ENCODE measurements at places on chromosomes 7 and 10.

- DNase-seq: no peak
Observed at GRCh38 chr10:46559231-46559671, 2.8 kb upstream of the GPRIN2 start.

DNA sequence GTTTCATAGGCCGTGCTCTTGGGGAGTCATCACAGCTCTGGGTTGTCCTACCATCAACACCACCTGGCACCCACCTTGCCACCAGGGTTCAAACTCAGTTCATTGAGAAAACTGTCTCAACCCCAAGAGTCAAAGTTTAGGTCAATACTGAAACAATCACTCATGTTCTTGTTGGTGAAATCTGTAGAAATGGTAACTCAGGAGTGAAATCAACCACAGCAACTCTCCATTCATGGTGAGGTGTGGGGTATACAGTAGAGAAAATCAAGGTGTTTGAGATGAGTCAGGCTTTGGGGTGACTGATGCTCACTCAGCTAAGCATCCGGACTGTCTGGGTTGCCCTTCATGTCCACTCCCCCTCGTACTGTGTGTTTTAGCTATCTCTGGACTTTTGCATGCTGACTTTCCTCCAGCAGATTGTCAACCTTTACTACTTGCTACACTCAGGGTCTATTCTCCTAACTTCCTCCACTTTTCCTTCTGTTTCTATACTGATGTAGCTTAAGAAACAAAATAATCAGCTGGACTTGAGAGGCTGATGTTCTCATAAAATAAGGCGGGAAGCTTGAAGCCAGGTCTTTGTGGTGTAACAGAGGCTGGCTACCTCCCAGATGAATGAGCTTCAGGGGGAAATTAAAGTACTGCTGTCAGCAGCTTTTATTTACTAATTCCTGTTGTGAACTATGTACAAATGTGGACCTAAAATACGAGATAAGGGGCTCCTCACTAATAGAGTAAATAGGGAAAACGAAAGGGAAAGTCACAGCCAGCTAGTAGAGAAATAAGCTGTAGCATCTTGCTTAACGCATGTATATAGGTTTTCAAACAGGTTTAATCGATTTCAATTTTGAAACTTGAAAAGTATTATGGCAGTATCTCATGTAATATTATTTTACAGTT lies 173.6 kb upstream of the AKR1E2 start:
- DNase-seq: peak; percentile 57

DNA sequence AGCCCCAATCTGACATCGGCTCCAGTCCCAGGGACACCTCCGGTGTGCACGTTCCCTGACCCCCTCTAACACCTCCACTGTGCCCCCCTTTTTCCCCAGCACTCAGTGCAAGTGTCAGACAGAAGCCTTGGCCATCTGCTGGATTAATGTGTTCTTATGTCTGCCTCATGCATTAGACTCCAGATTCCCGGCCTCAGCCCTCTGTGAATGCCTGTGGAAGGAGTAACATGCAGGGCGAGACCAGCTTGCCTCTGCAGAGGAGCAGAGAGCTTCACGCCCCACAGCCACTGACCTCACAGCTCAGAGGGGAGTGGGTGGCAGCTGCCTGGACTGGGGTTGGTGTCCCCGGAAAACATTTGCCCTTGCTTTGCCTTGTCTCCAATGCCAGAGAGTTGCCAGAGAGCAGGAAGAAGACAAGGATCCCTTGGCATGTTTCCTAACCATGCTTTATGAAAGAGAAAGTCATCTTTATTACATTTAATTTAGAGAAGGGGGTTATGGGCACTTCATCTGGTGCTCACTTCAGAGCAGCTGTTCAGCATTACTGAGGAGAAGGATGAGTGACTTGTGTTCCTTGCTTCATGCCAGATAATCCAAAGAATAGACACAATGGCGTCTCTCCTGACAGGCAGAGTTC lies 91.6 kb upstream of the CXCL12 start:
- DNase-seq: no peak

GRCh38 chr7:67696878-67697277 lies 700.2 kb downstream of the TYW1 start:
- DNase-seq: no peak

- no peak for DNase-seq
Observed at GRCh38 chr7:158228131-158228530, 359.5 kb downstream of the PTPRN2 start.

DNA sequence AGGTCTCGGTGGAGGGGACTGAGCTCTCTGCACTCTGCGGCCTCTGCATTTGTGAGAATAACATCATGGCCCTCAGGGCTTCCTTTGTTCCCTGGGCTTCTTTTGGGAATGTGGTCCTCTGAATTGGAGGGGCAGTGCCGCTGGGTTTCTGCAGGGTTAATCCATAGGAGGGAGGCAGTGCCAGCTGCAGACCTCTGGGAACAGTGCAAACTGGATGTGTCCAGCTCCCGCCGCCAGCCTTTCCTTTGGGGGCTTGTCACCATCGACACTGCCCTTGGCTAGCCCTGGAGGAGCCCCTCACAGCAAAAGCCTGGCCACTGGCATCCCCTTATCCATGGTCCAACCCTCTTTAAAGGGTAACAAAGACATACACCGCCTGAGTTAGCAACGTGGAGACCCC lies 174.0 kb downstream of the WDR37 start:
- DNase-seq: no peak

GRCh38 chr10:31204090-31204489 lies 114.9 kb upstream of the ZEB1 start:
- DNase-seq: no peak

- DNase-seq: no peak
Observed at GRCh38 chr7:17325364-17325763, 26.9 kb downstream of the AHR start.

DNA sequence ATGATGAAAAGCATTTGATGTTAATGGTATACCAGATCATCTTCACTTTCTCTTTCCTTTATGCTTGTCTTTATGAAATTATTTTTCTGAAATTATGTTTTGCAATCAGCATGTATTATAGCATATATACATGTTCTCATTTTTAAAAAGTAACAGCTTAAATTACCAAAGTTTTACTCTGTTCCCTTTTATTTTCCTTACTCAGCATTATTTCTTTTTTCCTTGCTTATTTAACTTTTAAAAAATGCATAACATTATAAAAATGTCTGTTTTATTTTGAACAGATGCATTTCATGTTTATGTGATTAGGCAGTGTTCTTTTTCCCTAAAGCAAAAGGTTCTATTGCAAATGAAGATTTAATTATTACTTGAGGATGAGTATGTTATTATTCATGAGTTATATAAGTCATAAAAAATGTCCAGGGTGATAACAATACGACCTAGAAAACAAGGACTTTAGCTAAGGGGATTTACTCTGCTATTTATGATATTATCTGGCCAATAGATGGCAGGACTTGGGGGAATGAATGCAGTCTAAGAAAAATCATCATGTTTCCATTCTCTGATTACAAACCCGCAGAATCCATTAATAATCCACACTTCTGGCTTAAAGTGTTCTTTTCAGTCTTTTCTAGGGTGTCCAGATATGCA lies 38.5 kb downstream of the CABCOCO1 start:
- DNase-seq: no peak

- DNase-seq: peak; percentile 31
Observed at GRCh38 chr10:17001961-17002749, 127.5 kb downstream of the CUBN start.

DNA sequence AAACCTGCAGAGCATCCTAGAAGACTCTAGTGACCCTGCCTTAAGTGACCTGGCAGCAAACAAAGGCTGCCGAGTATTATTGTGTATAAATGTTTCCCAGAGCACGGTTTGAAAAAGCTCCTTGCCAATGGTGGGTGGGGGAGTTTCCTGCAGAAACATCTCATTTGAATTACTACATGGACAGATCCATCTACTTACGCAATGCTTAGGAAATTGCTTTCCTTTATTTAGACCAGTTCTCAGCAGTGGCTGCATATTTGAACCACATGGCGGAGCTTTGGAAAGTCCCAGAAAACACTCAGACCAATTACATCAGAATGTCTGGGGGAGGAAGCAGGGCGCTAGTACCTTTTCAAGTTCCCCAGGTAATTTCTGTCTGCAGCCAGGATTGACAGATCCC lies 560.9 kb downstream of the SDK1 start:
- DNase-seq: peak; percentile 5

DNA sequence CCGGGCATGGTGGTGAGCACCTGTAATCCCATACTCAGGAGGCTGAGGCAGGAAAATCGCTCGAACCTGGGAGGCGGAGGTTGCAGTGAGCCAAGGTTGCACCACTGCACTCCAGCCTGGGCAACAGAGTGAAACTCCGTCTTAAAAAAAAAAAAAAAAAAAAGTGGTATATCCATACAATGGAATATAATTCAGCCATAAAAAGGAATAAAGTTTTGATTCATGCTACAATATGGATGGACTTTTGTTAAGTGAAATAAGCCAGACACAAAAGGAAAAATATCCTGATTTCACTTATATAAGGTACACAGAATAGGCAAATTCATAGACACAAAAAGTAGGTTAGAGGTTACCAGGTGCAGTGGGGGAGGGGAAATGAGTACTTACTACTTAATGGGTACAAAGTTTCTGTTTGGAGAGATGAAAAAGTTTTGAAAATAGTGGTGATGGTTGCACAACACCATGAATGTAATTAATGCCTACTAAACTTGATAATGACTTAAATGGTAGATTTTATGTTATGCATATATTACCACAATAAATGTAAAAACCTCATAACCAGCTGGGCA lies 53.9 kb downstream of the FGFR2 start:
- DNase-seq: no peak

GRCh38 chr10:1249142-1249920 lies 193.1 kb downstream of the WDR37 start:
- DNase-seq: no peak

- peak; percentile 48 for DNase-seq
Observed at GRCh38 chr10:121598263-121599249, at the start of gene FGFR2. Gene FGFR2 (minus strand): TSS chr10:121598444. CDS start chr10:121593817, 4,627 bp downstream.

DNA sequence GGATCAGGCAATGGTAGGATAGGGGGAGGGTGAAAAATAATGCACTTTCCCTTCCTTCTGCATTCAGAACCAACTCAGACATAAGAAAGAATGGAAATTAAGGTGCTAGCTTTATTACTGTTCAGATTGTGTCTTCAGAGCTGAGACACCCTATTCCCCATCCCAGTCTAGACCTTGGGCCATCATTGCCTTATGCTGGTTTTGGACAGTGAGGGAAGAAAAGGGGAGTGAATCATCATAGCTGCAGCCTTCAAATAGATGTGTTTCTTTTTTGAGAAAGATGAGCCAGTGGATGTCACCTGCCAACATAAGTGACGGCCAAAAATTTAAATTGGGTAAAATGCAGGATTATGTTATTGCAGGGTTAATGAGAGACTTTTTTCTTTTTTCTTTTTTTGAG lies 27.0 kb upstream of the TOMM7 start:
- DNase-seq: no peak

DNA sequence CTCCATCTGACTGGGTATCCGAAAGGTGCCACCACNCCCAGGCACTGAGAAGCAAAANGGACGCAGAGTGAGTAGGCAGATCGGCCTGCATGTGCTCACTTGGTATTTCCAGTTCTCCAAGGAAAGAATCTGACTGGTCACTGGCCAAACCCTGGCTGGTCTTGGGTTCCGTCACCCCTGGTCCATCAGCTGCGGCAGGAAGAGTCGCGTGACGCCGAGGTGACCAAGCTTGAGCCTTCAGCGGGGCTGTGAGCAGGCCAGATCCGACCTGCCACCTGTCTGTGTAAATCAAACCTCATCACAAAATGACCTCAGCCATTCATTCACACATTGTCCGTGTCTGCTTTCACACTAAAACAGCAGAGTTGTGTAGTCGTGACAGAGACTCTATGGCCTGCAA lies 28.8 kb upstream of the CHST15 start:
- DNase-seq: no peak

GRCh38 chr10:3774018-3774813 lies 10.8 kb downstream of the KLF6 start:
- no peak for DNase-seq

GRCh38 chr7:299169-299568 lies 9.2 kb downstream of the FOXL3 start:
- DNase-seq: no peak

DNA sequence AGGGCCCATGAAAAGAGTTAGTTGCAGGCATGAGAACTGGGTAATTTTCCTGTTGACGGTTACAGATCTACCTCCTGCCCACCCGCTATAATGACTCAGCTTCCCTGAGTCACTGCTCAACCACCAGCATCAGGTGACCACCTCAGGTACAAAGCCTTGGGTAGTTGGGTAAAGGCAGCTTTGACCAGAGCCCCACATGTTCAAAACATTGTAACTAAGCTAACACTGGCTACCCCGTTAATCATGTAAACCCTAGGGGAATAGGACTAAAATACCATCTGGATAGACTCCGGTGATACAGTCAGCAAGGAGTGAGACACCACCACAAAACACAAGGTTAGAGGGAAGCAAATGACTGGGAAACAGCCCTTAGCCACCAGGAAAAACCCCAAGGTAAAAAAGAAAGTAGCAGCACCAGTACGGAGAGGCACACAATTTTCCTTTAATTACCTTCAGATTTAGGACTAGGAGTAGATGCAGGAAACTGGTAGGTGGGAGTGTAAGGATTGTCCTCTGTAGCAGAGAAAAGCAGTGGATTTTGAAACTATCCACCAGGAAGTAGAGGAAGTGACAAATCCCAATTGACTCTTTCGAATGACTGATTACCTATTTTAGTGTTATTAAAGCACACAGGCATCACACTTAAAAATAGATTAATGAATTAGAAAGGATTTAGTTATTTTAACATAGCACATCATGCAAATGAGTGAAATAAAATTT lies 103.5 kb upstream of the PDLIM1 start:
- peak; percentile 48 for DNase-seq

DNA sequence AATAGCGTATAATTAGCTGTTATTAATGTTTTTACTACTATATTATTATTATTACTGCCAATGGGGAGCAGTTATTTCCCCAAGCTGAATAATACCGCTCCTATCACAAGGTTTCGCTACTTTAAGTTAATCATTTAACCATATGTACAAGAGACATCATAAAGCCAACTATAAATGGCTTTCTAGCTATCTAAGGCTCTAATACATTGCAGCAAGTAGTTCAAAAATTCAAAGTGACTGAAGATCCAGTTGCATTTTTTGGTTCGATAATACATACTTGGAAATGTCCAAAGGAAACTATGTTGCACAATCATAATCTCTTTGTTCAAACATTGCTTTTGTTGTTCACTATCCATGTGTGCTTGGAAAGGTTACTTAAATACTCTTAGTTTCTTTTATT lies 952.0 kb upstream of the MBL2 start:
- DNase-seq: no peak

- DNase-seq: no peak
Observed at GRCh38 chr10:113213035-113213434, 263.0 kb downstream of the TCF7L2 start.

DNA sequence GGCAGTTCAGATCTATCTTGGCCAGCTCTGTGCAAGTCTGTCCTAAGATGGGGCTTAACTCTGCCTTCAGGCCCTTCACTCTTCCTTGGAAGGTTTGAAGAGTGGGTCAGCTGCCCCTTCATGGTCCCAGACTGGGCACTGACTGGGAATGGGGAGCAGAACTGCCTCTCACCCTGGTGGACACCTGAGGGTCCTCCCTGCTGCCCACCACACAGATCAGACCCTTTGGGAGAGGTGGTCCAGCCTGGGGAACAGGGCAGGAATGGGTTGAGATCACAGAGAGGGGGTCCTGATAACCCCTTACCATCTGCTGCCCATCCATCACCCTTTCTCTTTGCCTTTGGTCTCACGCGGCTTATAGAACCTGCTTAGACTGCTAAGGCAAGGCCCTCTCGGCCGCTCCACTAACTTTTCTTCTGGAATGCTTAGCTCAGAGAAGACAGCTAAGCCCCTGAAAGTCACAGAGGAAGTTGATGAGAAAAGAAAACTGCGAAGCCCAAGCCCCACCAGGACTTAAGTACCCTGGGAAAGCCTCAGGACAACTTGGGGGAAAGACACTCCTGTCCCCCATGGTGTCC lies 402 bp upstream of the CDHR1 start:
- no peak for DNase-seq
